ENCODE measurements at places on chromosomes 3 and 15.

- H3K27me3 ChIP-seq, result no peaks in the 10 kb centered on the region
- no peak overlapping the region for H3K4me3 ChIP-seq
- DNase-seq, result no peak
- no peak overlapping the region for H3K27ac ChIP-seq
- H3K4me1 ChIP-seq, result peaks cover 8% of the 10 kb centered on the region
Measured at GRCh38 chr3:114022145-114022802, 34.1 kb downstream of the CCDC191 start.

GRCh38 chr15:99087405-99087943 is 17.4 kb upstream of the SYNM start:
- H3K4me3 ChIP-seq, result no peak overlapping the region
- H3K36me3 ChIP-seq, result no peaks in the 10 kb centered on the region
- H3K27me3 ChIP-seq, result peaks cover 5% of the 10 kb centered on the region
- H3K27ac ChIP-seq, result no peak overlapping the region
- DNase-seq, result no peak

DNA sequence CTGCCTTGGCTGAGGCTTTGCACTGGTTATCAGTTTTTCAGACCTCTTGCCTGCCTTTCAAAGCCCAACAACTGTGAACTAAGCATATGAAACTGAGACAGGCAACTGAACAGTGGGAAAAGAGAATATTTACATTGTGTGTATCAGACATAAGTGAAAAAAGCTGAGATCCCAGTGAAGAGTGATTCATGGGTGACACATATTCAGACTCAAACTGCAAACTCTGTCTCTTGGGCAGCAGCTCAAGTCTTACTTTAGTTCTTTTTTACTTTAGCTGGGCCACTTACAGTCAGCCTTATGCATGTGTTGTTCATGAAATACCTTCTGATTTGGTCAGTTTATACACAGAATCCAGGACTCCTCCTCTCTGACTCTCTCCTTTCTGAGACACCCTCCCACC is 19.2 kb downstream of the SUCLG2 start:
- H3K27ac ChIP-seq, result peak overlapping the region; percentile 59
- no peak overlapping the region for H3K4me3 ChIP-seq
- peak; percentile 29 for DNase-seq

DNA sequence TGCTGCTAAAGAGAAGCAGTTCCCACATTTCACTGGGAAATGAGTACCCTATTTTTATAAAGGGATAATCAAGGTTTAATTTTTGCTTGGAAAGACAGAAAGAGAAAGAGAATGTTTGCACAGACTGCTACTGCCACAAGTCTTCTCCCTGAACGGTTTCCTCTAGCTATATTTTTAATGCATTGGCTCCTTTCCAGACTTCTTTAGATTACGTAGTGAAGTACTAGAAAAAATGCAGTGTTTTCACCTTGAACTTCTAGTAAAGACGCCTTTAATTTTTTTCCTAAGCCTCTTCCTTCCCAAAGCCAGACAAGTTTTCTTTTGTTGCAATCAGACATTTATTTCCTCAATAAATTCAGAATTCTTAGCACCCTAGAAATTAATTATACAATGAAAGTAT is 248.3 kb upstream of the CCDC54 start:
- H3K4me3 ChIP-seq, result no peak overlapping the region
- peaks cover 7% of the 10 kb centered on the region for H3K27me3 ChIP-seq
- no peak for DNase-seq
- H3K4me1 ChIP-seq, result no peaks in the 10 kb centered on the region
- H3K36me3 ChIP-seq, result no peaks in the 10 kb centered on the region
- H3K27ac ChIP-seq, result no peak overlapping the region

DNA sequence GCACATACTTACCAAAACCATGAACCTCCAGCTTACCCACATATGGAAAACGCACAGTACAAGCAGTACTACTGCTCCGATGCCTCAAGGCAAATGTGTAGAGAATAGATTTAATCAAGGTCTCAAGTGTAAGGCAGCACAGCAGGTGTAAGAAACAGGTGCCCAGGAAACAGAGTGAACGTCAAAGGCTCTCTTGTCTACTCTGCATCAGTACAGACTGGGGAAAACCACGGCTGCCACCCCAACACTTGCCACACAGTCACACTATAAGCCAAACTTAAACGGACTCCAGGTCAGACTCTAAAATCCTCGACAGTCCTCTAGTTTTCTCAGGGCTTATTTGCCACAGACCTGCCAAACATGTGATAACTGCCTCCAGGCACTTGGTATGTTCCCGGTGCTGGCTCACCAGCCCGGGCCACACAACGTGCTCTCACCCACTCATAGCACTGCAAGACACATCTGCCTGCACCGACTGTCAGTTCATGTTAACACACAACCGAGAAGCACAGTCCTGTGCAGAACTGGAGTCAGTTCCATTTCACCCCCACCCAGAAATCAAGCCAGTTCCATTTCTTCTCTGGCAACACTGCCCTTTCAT is 30.6 kb downstream of the ABCC5 start:
- H3K27me3 ChIP-seq, result no peaks in the 10 kb centered on the region
- no peak overlapping the region for H3K27ac ChIP-seq
- peaks cover 15% of the 10 kb centered on the region for H3K36me3 ChIP-seq
- no peaks in the 10 kb centered on the region for H3K4me1 ChIP-seq

DNA sequence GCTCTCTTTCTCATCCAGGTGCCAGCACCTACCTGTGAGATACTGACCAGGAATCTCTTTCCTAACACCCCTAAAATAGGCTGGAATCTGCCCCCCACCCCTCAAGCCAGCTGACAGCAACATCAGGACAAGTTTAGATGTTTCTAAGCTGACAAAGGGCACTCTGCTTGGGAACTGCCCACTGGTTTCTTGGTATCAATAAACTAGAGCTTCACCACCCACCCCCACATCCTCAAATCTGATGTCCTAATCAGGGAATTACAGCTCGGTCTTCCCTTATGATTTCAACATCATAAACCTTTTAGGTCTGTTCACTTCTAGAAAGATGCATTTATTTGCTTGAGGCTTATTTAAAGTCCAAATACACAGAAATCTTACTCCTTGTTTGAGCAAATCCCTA is 34.7 kb downstream of the CEP19 start:
- H3K27ac ChIP-seq, result no peak overlapping the region
- H3K36me3 ChIP-seq, result no peaks in the 10 kb centered on the region
- peaks cover 14% of the 10 kb centered on the region for H3K4me1 ChIP-seq
- H3K27me3 ChIP-seq, result no peaks in the 10 kb centered on the region
- H3K4me3 ChIP-seq, result no peak overlapping the region
- no peak for DNase-seq

GRCh38 chr15:55588070-55588814 is at the start of gene PYGO1:
Gene PYGO1 (minus strand): TSS chr15:55588345. CDS start chr15:55587883, 462 bp downstream.
- no peaks in the 10 kb centered on the region for H3K4me1 ChIP-seq
- H3K27ac ChIP-seq, result no peak within 1 kb of the TSS
- peak within 1 kb of the TSS; percentile 39 for H3K4me3 ChIP-seq
- peaks cover 39% of the 10 kb centered on the region for H3K27me3 ChIP-seq

- no peaks in the 10 kb centered on the region for H3K27me3 ChIP-seq
- no peak overlapping the region for H3K4me3 ChIP-seq
- H3K36me3 ChIP-seq, result peaks cover 54% of the 10 kb centered on the region
- no peak overlapping the region for H3K27ac ChIP-seq
- no peak for DNase-seq
Measured at GRCh38 chr15:58889363-58889762, 44.1 kb downstream of the SLTM start.

DNA sequence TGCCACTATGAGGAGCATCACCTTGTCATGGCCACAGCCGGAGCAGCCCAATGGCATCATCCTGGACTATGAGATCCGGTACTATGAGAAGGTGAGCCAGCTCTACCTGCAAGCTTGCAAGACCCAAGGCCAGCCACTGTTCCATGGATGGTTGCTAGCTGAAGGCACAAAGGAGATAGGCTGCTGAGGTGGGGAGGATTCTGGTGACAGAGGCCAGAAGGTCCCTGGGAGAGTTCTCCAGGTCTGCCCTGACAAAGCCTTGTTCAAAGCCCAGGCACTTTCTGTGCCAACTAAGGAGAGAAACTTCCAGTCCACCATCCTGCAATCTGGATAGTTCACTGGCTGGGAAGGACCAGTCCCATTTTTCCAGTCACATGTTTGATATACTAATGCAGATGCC is 359.1 kb downstream of the EPHB1 start:
- no peaks in the 10 kb centered on the region for H3K36me3 ChIP-seq
- H3K4me1 ChIP-seq, result no peaks in the 10 kb centered on the region
- H3K27ac ChIP-seq, result no peak overlapping the region

DNA sequence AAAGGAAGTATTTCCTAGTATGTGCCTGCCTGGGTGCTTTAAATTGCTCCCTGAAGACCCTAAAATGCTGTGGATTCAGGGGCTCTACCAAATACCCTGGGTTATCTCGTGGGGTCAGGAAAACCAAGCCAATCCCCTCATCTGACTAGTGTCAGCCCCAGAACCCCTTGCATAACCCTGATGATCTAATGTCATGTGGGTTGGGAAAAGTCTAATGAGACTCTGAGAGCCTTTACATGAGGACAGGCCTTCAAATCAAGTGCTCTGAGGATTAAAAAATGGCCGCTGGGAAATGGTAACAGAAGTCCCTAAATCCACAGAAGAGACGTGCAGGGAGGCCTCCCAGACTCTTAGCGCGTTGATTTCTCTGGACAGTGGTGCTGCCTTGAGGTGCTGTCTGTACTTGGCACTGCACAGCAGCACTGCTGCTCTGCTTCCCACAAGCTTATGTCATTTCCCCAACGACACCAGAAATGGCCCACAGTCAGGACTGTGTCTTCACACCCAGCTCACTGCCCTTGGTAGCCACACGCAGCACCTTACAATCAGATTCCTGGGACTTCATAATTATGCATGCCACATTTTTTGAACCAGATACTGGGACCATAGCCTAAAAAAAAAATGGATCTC is 16.6 kb downstream of the EIF4E3 start:
- H3K4me3 ChIP-seq, result no peak overlapping the region
- no peaks in the 10 kb centered on the region for H3K27me3 ChIP-seq
- DNase-seq, result no peak
- peaks cover 8% of the 10 kb centered on the region for H3K36me3 ChIP-seq

GRCh38 chr15:77869021-77869895 is 208.3 kb downstream of the TBC1D2B start:
- H3K27me3 ChIP-seq, result peaks cover 2% of the 10 kb centered on the region
- no peak for DNase-seq
- H3K4me1 ChIP-seq, result peaks cover 2% of the 10 kb centered on the region
- no peak overlapping the region for H3K4me3 ChIP-seq
- H3K27ac ChIP-seq, result no peak overlapping the region

GRCh38 chr15:61764141-61764540 is 296.1 kb downstream of the VPS13C start:
- H3K4me3 ChIP-seq, result no peak overlapping the region
- no peaks in the 10 kb centered on the region for H3K36me3 ChIP-seq
- DNase-seq, result no peak
- H3K27ac ChIP-seq, result no peak overlapping the region
- peaks cover 31% of the 10 kb centered on the region for H3K27me3 ChIP-seq

DNA sequence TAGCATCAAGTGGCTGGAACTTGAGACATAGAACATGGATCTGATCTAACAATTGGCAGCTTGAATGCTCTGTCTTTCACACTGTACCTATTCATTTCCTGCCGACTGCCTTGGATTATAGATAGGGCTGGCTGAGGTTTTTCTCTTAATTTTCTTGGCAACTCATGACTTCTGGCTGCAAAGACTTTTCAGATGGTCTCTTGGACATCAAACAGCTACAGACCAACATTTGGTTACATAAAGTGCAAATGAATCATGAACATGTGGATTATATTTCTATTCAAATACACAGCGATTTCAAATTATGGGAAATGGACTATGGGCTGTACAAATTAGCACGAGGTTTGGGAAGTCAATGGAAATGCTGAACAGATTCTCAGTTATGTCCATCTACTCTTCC is 26.2 kb upstream of the IL16 start:
- no peak overlapping the region for H3K4me3 ChIP-seq
- no peak overlapping the region for H3K27ac ChIP-seq
- H3K4me1 ChIP-seq, result peaks cover 10% of the 10 kb centered on the region
- no peak for DNase-seq

GRCh38 chr15:92901072-92901761 is 1.1 kb downstream of the CHD2 start:
- peak overlapping the region; percentile 98 for H3K27ac ChIP-seq
- no peak for DNase-seq
- peaks cover 48% of the 10 kb centered on the region for H3K4me1 ChIP-seq
- peaks cover 82% of the 10 kb centered on the region for H3K36me3 ChIP-seq
- H3K27me3 ChIP-seq, result peaks cover 4% of the 10 kb centered on the region

DNA sequence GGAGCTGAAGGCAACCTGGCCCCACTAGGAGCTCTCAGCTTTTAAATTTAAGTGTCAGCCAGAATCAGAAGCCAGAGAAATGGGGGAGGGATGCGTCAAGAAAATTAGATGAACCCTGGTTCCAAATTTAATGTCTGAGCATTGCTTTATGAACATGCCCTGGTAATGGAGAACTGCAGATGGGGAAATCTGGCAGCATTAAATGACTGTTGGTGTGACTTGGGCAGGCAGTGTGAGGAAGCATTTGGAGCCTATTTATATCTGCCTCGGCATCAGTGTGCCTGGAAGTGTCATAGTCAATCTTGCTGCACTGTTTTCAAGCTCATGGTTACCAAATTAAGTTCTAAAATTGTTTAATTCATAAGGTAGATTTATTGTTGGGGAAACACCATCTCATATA is 29.0 kb downstream of the NME9 start:
- H3K36me3 ChIP-seq, result peaks cover 22% of the 10 kb centered on the region
- peaks cover 31% of the 10 kb centered on the region for H3K4me1 ChIP-seq
- H3K27ac ChIP-seq, result no peak overlapping the region
- no peak for DNase-seq
- H3K4me3 ChIP-seq, result no peak overlapping the region

DNA sequence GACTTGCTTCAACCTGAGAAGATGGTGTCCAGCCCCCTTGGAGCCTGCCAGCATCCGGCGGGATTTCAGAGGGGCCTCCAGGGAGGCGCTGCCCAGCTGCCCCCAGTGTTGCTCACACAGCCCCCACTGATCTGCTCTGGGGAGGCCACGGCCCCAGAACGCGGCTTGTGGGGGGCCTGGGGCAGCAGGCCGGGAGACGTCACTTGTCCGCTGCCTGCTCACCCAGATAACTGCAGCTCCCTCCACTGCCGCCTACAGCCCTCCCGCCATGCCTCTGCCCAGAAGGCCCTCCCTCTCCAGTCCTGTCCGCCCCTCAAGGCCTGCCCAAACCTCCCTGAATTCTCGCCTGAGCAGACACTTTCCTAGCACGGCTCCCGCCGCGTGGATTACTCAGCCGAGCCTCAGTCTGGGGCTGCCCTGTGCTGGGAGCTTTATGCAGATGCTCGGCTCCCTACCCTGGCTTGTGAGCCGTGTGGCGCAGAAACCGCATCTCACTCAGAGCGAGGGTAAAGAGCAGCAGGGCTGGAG is 17.2 kb upstream of the ADIPOQ start:
- H3K27me3 ChIP-seq, result peaks cover 31% of the 10 kb centered on the region
- peak; percentile 83 for DNase-seq
- peak overlapping the region; percentile 78 for H3K4me3 ChIP-seq
- peak overlapping the region; percentile 6 for H3K27ac ChIP-seq
- peaks cover 7% of the 10 kb centered on the region for H3K36me3 ChIP-seq

- no peaks in the 10 kb centered on the region for H3K27me3 ChIP-seq
- no peak overlapping the region for H3K27ac ChIP-seq
- DNase-seq, result no peak
Measured at GRCh38 chr3:16437640-16438039, 75.9 kb downstream of the RFTN1 start.

Data from activated naive CD4-positive, alpha-beta T cell treated with anti-CD3 and anti-CD28 coated beads for 36 hours (primary cell).